ENCODE measurements at places on chromosomes 4 and X.

- DNase-seq, result no peak
These were observed 9.3 kb downstream of the APOO start for GRCh38 chrX:23898412-23898959.

DNA sequence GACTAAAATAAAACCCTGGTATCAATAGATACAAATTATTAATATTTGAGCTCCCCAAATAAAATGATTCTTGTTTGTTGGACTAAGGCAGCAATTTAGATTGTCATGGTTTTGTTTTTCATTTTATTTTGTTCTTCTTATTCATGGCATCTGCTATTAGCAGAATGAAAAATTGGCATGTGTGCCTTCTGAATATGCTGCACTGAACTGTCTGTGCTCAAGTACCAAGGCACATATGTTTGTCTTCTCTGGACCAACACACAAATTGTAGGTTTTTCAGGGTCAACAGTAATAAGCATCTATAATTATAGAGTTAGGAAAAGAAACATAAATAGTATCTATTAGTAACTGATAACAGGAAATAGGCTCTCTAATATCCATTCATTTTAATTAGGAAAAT lies 121.1 kb downstream of the BANK1 start:
- no peak for DNase-seq

DNA sequence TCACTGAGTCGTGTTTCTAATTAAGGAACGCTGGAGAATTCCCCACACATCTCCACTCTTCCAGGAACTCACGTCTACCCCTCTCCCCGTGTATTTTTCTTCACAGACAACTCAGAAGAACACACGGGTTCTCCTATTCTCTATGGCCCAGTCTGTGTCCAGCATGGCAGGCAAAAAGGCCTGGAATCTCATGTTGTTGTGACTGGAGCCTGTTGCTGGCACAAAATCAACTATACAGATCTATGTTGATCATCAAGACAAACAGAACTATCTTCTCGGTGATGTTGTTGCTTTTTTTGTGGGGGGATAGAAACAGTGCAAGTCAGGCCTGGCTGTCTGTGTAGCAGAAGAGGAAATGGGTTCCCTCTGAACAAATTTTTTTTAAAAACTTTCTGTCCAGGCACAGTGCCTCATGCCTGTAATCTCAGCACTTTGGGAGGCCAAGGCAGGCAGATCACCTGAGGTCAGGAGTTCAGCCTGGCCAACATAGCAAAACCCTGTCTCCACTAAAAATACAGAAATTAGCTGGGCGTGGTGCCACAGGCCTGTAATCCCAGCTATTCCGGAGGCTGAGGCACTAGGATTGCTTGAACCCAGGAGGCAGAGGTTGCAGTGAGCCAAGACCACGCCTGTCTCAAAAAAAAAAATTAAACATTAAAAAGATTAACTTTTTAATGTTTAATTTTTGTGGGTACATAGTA lies 50.5 kb upstream of the CBR4 start:
- no peak for DNase-seq

GRCh38 chrX:150547375-150548115 lies 20.9 kb upstream of the MTM1 start:
- no peak for DNase-seq

GRCh38 chrX:9062641-9063040 lies 28.7 kb upstream of the FAM9B start:
- DNase-seq, result no peak

DNA sequence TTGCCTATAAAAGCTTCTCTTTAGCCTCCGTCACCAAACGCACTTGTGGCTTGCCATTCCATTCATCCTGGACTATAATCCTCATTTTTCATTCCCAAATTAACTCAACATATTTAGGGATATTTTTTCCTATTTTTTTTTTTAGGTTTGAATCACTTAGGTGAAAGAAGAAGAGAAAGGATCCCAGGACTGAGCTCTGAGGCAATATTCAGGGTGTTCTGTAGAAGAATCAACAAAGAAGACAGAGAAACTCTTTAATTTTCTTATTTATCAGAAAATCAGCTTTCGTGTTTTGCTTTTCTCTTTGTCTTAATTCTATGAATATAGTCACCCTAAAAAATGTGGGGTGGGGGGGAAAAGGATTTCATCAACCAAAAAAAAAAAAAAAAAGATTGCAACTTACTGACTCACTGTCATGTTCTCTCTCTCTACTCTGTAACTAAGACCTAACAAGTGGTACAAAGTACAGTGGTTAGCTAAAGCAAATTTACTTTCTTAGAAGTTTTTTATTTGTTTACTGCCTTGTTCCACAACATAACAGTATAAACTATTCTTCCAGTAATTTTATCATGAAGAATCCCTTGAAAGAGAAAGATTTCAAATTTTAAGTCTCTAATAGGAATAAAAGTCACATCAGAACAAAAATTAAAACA lies 272.0 kb downstream of the DHX15 start:
- no peak for DNase-seq

DNA sequence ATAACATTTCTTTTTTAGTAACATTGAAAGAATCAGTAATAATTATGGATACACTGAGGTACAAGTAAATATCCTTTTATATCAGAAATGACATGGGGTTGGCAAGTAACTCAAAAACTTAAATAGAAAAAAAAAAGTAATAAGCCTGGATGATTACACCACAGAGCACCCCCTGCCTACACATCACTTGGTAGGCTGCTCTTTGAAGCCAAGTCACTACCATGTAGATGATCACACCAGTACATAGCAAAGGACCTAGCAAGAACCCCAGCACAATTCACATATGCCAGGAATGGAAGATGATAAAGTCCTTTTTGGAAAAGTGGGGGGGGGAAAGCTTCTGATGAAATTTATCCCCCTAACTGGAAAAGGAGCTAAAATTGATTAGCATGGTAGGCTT lies 56.9 kb downstream of the METTL14 start:
- DNase-seq, result no peak

DNA sequence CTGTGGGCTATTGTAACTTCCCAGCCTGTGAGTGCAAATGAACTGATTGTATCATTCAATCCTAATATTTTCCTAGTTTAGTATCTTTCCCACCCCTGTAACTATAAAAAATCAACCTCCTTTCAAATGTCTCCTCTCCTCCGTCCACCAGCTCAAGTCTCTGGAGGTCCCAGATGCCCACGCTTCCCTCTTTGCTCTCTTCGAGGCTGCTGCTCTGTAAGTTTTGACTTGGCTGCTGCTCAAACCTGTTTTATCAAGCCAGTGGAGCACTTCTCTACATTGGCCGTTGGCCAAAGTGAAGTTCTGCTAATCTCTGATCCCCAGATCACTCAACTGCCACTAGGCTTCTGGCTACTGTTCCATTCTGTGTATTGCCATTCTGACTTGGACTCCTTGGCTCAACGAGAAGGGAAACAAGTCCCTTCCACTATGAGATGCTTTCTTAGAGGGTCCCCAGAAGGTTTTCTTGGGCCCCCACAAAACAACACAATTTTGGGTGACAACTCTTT lies 60.7 kb upstream of the RAPGEF2 start:
- DNase-seq, result no peak

DNA sequence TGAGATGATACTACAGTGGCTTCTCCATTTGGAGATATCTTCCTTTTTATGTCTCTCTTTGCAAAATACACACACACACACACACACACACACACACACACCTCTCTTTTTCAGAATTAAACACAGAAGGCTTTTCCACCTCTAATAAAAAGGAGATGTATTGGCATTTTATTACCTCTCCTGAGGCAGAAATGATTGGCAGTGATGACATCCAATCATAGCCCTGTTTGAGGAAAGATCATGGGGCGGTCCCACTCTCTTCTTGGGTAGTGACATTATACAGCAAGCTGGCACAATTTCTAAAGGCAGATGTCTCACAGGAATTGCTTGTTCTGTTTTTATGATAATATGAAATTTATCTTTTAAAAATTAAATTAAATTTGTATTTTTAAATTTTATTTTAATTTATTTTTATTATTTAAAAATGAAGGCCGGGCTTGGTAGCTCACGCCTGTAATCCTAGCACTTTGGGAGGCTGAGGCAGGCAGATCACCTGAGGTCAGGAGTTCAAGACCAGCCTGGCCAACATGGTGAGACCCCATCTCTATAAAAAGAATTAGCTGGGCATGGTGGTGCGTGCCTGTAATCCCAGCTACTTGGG lies 15.6 kb downstream of the CHRNA9 start:
- DNase-seq, result no peak

- no peak for DNase-seq
These were observed 198.6 kb upstream of the AGA start for GRCh38 chr4:177640864-177641263.

GRCh38 chrX:136157187-136157586 lies 9.9 kb downstream of the FHL1 start:
- DNase-seq, result no peak

GRCh38 chr4:80134936-80135701 lies 62.1 kb upstream of the ANTXR2 start:
- DNase-seq, result no peak

DNA sequence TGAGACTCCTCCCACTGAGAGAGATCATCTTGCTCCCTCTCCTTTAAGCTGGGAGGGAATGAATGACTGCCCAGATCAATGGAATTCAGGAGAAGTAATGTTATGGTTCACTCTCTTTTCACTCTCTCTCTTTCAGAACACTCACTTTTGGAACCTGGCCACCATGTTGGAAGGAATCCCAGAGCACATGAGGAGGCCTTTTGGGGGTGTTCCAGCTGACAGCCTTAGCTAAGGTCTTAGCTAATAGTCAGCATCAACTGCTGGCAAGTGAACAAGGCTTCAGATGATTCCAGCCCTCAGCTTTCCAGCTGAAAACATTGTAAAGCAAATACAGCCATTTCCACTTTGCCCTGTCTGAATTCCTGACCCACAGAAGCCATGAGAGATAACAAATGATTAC lies 124.0 kb upstream of the CLNK start:
- no peak for DNase-seq

DNA sequence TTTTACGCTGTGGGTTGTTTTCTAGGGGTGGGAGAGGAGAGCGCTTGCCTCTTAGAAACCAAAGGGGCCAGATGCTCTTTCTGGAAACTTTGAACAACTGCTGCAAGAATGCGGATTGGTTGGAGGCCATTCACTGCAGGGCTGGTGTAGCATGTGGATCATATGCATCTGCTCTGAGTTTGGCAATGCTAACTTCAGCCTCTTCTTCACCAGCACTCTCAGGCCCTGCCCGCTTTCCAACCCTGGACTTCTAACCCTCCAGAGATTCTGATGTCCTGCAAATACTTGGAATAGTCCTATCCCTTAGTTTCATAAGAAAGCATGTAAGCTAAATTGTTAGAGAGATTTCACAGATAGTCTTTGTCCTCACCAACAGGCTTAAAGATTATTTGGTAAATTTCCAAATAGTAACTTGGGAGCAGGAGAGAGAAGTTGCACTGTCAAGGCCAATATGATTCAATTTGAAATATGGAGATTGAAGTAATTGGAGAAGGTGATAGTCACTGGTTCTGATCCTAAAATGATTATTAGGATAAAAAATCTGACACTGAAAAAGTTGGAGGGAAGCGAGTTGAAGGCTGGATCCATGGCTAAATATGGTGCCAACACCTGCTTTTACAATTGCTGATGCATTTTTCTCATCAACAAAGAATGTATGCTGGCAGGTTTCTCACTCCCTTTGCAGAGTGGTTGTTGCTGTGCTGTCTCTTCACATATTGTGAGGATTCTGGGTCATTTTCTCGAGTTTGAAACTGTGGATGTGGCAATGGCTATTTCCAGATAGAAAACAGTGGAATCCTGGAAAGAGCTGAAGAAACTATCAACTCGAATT lies 210.4 kb downstream of the PTTG2 start:
- DNase-seq, result no peak

GRCh38 chr4:152045449-152045806 lies 284.6 kb upstream of the GATB start:
- no peak for DNase-seq

DNA sequence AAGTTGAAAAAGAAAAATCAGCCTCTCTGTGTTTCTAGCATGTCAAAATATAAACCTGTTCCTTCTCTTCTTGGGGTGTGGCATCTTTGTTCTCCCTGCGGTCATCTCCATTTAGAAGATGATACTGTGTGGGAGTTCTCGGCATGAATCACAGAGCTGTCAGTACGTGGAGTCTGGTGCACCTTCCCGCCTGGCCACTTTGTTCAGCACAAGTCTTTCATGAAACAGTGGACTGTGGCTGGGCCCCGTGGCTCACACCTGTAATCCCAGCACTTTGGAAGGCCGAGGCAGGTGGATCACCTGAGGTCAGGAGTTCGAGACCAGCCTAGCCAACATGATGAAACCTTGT lies 166.5 kb downstream of the MAML3 start:
- DNase-seq, result no peak

- DNase-seq, result peak; percentile 6
These were observed 126.5 kb downstream of the ADGRA3 start for GRCh38 chr4:22389240-22389870.

DNA sequence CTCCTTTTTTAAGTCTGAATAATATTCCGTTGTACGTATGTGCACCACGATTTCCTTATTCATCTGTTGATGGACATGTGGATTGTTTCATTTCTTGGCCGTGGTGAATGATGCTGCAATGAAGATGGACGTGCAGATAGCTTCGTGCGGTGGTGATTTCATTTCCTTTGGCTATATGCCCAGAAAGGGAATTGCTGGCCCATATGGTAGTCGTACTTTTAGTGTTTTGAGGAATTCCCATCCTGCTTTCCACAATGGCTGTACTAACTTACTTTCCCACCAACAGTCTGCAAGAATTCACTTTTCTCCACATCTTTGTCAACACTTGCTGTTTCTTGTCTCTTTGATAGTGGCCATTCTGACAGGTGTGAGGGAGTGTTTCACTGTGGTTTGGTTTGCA lies 12.8 kb downstream of the ZFP42 start:
- DNase-seq, result no peak

DNA sequence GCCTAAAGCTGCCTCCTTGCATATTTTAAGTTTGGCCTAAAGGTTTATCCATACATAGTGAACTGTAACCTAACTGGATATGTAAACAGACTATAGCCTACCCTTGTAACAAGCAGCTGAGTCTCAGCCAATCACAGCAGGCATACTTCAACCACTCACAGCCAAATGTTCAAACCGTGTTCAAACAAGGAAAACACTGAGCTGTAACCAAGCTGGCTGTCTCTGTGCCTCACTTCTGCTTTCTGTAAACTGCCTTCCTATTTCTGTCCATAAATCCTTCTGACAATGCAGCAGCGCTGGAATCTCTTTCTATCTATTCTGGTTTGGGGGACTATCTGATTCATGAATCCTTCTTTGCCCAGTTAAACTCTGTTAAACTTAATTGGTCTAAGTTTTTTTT lies 16.4 kb downstream of the DSPP start:
- DNase-seq, result no peak
